ENCODE measurements at places on chromosomes 3 and 15.
A peak's percentile ranks its signal among the peaks of the same experiment; 100 is the strongest.

GRCh38 chr3:48664313-48664644 lies 1.6 kb upstream of the CELSR3 start:
- no peak for DNase-seq

DNA sequence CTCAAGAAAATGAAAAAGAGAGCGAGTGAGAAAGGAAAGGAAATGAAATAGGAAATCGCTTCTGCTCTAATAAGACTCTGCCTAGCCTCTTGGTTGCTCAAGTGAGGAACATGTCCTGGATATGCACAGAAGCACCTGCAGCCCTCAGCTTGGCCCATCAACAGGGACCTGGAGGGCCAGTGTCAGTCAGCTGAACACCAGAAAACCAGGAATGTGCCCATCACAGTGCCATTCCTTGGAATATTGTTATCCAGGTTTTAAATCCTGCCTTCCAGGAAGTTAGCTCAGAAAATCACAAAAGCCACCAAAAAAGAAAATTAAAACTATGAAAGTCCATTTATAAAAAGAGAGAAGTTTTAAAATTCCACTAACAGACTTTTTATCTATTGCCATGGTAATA lies 173.4 kb upstream of the TPM1 start:
- no peak for DNase-seq

DNA sequence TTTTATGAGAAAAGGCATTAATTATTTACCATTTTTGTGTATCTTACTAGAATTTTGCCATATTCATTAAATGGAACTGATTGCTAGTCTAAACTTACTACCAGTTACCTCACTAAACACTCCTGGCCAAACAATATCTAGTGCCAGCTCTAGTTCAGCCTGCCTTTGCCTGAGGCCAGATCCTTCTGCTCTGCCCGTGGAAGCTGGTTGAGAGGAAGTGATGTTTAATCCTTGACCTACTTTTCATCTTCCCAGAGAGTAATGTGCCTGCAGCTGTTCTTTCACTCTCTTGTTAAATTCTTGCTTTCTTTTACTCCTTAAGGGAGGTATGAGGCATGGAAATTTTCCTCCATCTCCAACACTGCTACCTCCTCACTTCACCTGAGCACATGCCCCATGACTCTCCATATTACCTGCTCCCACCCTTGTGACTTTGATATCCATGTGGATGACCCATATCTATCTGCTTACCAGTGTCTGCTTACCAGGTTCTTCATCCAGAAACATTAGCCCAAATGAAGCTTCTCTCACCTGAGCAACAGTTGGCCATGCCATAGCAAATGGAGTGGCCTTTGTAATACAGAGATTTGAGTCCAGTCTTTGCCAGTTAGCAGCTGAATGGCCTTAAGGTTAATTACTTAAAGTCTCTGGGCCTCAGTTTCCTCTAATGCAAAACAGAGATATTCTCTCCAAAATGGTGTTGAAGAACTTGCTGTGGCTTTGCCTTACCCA lies 53.4 kb downstream of the UBE2E1 start:
- no peak for DNase-seq

DNA sequence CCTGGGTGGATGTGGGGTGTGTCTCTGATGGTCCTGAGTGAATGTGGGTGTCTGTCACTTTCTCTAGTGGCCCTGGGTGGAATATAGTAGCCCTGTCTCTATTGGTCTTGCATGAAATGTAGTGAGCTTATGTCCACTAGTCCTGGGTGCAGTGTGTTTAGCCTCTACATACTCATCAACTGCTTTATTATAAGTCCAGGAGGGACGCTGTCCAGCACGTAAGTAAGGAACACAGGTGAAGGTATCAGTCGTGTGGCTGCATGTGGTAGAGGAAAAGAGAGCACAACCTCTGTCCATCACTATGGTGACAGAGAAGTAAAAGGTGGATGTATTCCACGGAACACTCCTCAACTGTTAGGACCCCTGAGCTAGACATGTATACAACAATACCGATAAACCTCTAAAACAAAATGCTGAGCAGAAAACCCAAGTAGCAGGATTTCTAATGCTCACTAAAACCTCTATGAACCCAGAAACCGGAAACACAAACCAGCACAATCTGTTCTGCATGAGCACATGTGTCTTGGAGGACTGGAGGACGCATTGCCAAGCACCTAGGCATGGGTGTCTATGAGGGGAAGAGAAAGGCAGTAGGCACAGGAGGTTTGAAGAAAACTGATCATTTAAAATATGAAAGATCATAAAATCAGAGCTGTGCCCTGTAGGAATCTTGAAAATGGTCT lies 11.0 kb downstream of the LTF start:
- DNase-seq: no peak

DNA sequence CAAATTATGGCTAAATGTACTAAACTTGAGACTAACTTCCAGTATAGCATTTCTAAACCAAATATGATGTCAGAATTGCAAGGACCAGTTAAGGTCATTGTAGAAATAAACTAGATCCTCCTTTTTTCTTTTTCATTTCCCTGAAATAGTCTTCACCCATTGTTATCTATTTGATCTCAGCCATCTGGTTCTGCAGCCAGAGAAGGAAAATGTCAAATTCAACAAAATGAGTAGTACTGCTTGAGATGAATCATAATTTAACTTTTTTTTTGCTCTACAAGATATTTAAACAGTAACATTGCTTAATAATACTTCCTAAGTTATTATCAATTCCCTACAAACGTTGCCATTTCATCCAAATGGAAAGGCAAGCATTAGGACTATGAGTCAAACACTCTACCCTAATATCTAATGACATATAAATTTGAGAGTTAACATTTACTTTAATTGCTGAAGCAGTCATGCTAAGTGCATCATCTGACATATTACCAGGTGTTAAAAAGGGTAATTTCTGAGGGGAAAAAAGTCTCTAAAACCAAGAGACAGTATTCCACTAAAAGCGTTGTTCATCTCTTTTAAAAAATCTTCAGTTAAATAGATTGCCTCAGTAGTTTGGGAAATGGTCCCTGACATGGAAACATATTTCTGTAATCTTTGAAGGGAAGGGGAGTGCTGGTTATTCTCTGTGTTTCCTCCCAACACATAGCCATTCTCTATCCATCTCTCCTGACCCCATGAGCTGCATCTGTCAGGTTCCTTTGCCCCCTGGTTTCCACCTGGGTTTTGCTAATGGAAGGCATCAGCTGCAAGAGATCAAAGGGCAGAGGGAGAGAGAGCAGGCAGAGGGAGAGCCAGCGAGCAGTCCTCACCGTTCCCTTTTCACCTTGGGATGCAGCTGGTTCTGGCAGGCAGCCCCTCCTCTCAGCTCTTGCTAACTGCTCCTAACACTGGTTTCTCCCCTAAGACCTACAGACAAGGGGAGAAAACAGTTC lies 138.5 kb downstream of the ARPP21 start:
- DNase-seq: no peak

DNA sequence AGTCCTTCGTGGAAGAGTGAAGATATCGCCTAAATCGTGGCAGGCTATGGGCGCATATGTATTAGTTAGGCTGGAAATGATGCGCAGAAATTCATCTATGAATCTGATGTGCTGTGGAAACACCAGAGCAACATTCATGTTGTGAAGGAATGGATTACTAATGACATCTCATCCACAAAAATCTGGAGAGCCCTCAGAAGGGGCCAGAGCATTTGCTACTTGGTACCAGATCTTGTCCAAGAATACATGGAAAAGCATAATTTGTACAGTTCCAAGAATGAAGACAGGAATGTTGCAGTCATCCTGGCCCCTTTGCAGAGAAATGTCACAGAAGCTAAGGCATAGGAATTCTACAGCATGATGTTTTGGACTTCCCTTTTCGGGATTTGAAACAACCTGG lies 38.4 kb upstream of the FOXB1 start:
- no peak for DNase-seq

DNA sequence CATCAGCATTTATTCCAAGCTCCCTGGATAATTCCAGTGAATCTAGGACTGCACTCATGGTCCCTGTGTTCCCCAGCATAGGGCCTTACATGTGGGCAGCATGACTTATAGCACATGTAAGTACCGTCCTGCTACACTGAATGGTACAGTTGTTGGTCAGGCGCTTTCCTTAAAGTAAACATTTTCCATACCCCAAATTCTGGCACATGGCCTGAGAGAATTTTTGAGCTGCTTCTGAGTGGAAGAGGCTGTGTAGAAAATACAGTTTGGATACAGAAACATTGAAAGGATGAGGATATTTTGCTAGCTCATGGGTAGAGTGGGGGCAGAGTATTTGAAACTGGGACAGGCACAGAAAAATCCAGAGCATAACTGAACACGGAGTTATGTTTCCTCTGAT lies 27.6 kb downstream of the CORO2B start:
- no peak for DNase-seq

- no peak for DNase-seq
These were observed 127.2 kb upstream of the DPH6 start for GRCh38 chr15:35673093-35673684.

DNA sequence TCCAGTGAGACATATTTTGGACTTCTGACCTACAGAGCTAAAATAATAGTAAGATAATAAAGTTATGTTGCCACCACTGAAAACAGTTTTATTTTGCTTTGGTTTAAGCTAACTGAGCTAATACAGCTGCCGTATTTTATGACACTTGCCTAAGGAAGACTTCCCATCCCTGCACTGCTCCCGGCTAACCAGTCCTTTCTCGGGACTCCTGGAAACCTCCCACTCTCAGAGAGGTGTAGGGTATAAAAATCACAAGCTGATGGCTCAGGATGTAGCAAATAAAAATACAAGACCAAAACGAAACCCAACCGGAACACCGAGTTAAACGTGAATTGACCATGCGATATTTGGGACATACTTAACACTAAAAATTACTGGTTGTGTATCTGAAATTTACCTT lies 448 bp upstream of the KBTBD12 start:
- no peak for DNase-seq

GRCh38 chr15:90262426-90262825 lies 3.0 kb upstream of the NGRN start:
- no peak for DNase-seq

DNA sequence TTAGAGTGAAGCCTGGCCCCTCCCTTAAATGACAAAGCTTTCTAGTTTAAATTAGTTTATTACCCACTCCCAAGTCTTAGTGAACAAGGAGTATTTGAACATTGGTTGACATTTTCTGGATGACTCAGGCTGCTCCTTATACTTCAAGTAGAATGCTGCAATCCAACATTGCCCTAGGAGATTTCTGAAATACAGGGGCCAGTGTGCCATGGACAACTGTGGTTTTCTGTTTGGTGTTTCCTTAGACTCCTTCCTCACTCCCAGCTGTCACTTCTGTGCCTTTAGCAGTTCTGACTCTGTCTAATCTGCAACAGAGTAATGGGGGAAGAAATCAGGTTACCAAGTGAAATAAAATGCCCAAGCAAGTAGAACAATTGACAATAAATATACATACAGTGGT lies 116.1 kb upstream of the P2RY1 start:
- no peak for DNase-seq

- no peak for DNase-seq
These were observed 22.2 kb upstream of the GOLIM4 start for GRCh38 chr3:168117853-168118313.

- no peak for DNase-seq
These were observed 247.1 kb upstream of the MRPL3 start for GRCh38 chr3:131749826-131750225.

- no peak for DNase-seq
These were observed 23.7 kb upstream of the TICRR start for GRCh38 chr15:89551550-89551949.

DNA sequence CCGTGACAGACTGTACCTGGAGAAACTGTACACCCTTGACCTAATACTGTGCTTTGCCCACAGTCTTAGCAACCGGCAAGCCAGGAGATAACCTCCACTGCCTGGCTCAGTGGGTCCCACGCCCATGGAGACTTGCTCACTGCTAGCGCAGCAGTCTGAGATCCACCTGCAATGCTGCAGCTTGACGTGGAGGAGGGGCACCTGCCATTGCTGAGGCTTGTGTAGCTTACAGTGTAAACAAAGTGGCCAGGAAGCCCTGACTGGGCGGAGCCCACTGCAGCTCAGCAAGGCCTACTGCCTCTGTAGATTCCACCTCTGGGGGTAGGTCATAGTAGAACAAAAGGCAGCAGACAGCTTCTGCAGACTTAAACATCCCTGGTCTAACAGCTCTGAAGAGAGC lies 189.3 kb downstream of the EDEM1 start:
- DNase-seq: peak; percentile 79

DNA sequence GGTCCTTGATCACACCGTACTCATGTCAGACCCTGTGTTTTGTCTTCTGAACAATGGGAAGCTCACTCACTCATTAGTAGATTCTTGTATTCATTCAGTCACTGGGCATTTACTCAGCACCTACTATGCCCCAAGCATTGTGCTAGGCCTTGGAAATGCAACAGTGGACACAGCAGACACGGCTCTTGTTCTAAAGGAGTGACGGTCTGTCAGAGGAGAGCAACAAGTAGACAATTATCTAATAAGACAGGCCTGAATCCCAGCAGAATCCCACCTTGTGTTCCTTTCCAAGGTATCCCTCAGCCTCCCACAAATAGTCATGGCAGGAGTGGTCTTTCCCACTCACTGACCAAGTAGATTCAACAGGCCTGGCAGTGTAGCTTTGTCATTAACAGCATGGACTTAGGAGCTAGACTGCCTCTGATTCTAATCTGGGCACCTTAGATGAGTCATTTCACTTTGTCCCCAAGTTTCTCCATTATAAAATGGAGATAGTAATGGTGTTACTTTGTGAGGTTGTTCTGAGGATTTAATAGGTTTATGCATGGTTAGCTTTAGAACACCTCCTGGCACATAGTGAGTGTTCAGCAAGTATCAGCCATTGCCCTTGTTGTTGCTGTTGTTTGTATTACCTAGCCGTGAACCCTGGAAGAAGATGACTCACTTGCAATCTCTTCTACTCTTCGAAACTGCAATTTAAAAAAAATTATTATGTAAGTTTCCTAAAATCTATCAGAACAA lies 69.1 kb downstream of the SSUH2 start:
- DNase-seq: no peak

DNA sequence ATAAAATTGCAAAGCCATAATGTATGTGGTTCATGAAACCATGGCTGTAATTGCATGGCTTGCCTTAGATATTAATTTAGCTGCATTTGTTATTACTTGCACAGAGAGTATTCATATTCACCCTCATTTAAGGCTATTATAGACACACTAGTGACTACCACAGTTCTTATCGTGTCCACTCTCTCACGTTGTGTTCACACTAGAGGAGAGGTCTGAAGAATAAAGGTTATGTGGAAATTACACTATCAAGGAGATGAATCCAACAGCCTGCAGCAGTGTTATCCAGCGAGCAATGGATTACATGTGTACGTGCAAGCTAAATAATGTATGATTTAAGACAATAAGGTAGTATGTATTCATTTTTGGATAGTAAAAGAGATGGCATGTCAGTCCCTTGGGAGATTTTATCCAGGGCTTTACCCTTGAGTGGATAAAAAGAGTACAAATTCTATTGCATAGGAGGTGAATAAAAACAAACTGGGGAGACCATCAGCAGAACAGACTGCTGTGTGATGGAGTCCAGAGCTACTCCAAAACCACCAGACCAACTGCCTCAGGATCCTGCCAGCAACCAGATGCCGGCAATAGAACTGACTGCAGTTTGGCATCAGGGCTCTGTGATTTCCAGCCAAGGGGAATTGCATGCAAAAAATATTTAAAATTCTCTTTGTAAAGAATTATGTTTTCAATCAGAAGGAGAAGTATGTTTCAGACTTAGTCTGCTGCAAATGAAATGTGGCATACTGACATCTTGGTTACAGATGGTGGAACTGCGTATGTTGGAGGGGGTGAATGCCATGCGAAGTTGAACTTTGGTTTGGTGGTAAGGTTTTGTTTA lies 146.6 kb downstream of the RBMS3 start:
- DNase-seq: no peak

Data from RPMI8226 (cell line).